ENCODE measurements at places on chromosomes 2 and 18. TPM values are rescaled to one million over a fixed set of nuclear protein-coding genes. Genes with fewer than 3 reads are reported as not detected.

ZNF396 gene
- 1.1 TPM for total RNA-seq

CNGA3 gene
- total RNA-seq: not detected

NYAP2 gene
- total RNA-seq: not detected

TRIM43 gene
- total RNA-seq: not detected

ZSWIM2 gene
- not detected for total RNA-seq

GPR75 gene
- 2.2 TPM for total RNA-seq

NOTO gene
- not detected for total RNA-seq

HNRNPLL gene
- 82.0 TPM for total RNA-seq

CAD gene
- total RNA-seq: 156 TPM

CIAO1 gene
- 76.8 TPM for total RNA-seq

CNRIP1 gene
- not detected for total RNA-seq

LTBP1 gene
- 0.11 TPM for total RNA-seq

DES gene
- total RNA-seq: not detected

LIMS3 gene
- 0.78 TPM for total RNA-seq

MC4R gene
- total RNA-seq: not detected

CERKL gene
- not detected for total RNA-seq

CHST10 gene
- total RNA-seq: 14.1 TPM
